ENCODE measurements at places on chromosomes 2 and 18. TPM values are rescaled to one million over a fixed set of nuclear protein-coding genes. Genes with fewer than 3 reads are reported as not detected.
A peak's percentile ranks its signal among the peaks of the same experiment; 100 is the strongest.

NEMP2 gene
- total RNA-seq = 12.9 TPM

CYP26B1 gene
- not detected for total RNA-seq

RAPGEF4 gene
- not detected for total RNA-seq

NEB gene
- total RNA-seq = 0.12 TPM

- DNase-seq = no peak
Measured at GRCh38 chr18:28178720-28179119, 1.8 kb upstream of the CDH2 start.

- no peak for DNase-seq
Measured at GRCh38 chr2:147989102-147989501, 31.4 kb downstream of the ORC4 start.

DNA sequence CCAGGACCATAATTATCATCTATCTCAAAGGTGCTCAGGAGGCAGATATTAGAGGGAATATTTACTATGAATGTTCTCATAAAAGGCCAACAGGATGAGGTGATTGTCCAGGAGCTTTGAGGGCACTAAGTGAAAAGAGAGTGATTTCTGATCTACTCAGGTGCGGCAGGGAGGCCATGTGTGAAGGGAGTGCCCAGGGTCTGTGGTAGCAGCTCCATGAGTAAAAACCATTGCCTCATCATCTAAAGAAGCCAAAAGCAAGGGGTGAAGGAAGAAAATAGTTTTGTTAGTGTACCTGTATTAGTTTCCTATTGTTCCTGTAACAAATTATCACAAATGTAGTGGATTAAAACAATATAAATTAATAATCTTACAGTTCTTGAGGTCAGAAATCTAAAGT lies 22.5 kb downstream of the RND3 start:
- no peak for DNase-seq

DNA sequence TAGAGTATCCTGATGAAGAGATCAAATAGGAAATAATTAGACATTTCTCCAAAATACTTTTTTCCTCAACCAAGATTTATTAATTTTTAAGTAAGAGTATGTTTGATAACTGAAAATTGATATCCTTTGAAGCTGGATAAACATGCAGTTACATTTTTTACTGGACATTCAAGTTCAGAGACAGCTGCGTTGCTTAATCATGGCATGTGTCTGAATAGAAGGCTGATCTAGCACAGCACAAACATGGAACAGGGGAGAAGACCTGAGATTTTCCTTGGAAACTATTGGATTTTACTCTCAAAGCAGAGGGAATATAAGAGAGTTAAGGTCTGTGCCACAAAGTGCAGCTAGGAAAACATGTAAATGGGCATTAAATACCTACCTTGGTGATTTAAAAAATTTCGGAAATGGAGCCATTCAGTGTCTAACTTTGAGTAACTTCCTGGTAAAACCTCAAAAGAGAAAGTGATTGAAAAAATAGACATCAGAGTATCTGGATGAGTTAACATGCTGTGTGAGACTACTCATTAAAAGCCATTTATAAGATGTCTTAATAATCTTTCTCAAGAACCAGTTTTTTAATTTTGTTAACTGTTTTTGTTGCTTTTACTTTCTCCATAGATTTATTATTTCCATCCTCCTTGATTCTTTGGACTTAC lies 31.8 kb downstream of the CRIM1 start:
- no peak for DNase-seq

DNA sequence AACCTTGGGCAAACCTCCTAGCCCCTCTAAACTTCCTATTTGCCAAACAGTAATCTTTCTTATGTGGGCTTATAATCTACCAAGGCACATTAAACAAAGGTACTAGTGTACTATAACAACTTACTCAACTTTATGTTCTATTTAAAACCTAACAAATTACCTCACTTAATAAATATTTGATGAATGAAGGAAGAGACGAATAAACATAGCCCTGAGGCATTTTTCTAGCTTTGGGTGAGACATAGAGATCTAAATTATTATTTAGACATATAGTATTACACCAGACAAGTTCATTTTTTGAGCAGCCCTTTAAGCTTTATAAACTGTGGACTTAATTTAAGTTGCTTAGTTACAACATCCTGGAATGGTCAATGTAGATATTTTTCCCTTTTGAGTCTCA lies 104.6 kb downstream of the UNC80 start:
- DNase-seq = no peak

GRCh38 chr2:75800456-75800855 lies 89.7 kb upstream of the GCFC2 start:
- no peak for DNase-seq

DNA sequence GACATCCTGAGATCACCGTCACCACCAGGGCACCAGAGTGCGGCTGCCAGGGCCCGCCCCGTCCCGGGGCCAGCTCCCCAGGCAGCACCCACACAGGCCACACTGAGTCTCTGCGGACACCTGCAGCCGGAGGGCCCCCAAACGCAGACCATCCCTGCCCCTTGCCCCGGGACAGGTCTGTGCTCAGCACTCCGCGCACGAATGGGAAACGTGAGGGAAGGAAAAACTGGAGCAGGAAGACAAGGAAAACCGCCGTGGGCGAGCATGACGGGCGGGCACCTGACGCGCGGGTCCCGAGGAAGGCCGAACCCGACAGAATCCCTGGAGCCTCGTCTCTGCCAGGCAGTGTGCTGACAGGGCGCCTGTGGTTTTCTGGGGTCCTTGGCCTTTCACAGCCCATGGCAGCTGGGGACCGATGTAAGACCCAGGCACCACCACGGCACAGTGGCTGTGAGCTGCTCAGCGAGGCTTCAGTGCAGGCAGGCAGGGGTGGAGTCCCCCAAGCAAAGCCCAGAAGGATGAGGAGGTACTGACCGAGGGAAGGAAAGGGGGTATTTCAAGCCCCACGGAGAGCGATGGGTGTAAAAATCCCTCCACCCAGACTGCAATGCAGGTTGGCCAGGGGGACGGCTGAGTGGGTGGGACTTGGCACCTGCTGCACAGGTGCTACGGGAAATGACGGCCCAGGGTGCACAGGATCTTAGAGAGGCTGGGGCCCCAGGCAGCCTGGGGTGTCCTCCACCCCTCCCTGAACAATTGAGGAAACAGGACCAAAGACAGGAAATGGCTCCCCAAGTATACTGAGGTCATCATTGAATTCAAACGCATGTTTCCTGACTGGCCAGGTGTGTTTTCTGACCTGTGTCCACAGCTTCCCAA lies 59.0 kb downstream of the PXDN start:
- peak; percentile 22 for DNase-seq

Data from activated CD8-positive, alpha-beta memory T cell treated with anti-CD3 and anti-CD28 coated beads, Interleukin-2, amount 10 ng/mL, durations not matched to agents 7 days and 5 days (primary cell).